ENCODE measurements at places on chromosomes 5 and 9. TPM values are rescaled to one million over a fixed set of nuclear protein-coding genes. Genes with fewer than 3 reads are reported as not detected.

TNC gene
- 155 TPM for total RNA-seq

ADRB2 gene
- total RNA-seq = 3.0 TPM

DNA sequence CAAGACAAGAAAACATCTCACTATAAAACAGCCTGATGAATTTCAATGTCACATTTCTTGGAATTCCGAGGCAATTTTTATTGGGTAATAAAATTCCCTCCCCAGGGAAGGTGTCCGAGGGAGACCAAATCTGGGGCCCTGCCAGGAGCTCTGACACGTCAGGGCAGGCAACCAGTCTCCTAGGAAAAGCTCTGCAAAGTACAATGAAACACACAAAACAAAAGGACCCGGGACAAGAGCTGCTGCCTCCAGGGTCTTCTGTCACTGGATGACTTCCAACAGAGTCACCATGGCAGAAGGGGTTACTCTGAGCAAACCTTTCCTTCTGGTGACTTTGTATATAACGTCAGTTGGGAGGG is 50.8 kb downstream of the SAXO1 start:
- DNase-seq = no peak

GPR151 gene
- not detected for total RNA-seq

THBS4 gene
- total RNA-seq = 3.9 TPM

GRCh38 chr9:119289740-119290433 is 79.3 kb downstream of the BRINP1 start:
- no peak for DNase-seq

LECT2 gene
- not detected for total RNA-seq

GRCh38 chr5:126070481-126070880 is 352.7 kb upstream of the GRAMD2B start:
- DNase-seq = no peak

FGFR4 gene
- total RNA-seq = 7.2 TPM

- DNase-seq = no peak
Observed at GRCh38 chr5:159414021-159414420, 83.7 kb upstream of the IL12B start.

Data from urinary bladder (tissue), 4 donors.